Occipital lobe (tissue), 3 donors: ENCODE measurements at places on chromosomes 2 and 18.

DNA sequence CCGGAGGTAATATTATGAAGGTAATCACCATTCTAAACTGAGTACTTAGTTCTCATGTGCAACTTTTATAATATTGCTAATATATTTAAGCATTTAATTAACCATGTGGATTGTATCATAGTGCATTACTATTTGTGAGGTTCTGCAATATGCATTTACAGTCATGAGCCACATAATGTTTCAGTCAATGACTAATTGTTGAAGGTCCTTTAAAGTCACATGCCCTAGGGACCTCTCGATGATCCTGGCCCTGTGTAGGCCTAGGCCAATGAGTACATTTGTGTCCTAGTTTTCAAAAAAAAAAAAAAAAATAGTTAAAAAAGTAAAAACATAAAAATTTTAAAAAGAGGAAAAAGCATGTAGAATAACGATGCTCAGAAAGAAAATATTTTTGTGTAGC is 298.0 kb downstream of the DSEL start:
- no peak for DNase-seq

- DNase-seq = no peak
These were observed 364.1 kb upstream of the HS6ST1 start for GRCh38 chr2:128682729-128683284.

DNA sequence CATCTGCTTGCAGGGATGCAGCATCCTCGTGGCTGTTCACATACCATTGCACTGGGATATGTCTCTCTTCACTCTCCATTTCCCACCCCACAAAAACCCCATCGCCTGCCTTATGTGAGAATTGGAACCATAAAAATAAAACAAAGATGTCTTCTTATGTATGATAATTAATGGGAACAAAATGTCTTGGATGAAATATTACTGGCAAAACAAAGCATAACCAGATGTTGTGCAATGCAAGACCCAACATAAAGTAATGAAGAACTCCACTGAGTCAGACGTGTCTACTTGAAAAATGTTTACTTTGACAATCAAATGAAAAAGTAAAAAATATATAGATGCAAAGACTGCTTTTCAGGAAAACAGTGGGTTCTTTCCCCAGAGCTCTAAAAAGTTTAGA is 611.3 kb upstream of the SYT4 start:
- no peak for DNase-seq

DNA sequence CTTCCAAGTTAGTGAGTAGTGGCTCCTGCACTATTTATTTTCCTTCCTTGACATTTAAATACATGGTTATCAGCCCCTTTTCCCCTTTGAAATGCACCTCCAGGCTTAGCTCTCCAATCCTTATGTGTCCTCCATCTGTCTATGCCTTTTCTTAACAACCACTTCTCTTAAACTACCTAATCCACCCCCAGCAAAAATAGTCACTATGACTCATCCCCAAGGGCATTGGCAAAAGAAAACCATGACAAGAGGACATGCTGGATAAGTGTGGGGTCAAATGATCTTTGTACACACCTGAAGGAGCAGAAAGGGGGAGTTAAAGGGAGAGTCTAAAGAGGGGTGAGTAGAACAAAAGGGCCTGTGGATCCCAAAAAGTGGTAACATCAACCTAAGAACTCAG is 127.2 kb downstream of the ANKRD44 start:
- no peak for DNase-seq

GRCh38 chr2:97967216-97967592 is 28.5 kb downstream of the TMEM131 start:
- no peak for DNase-seq

- DNase-seq = no peak
These were observed 232.9 kb downstream of the LNPK start for GRCh38 chr2:175769200-175769599.

- no peak for DNase-seq
These were observed 265.4 kb downstream of the NUP35 start for GRCh38 chr2:183389546-183390080.
